ENCODE measurements at places on chromosomes 16 and 17. TPM values are rescaled to one million over a fixed set of nuclear protein-coding genes. Genes with fewer than 3 reads are reported as not detected.

SOCS1 gene
- total RNA-seq = 1.5 TPM

CA7 gene
- total RNA-seq = not detected

KNOP1 gene
- total RNA-seq = 49.9 TPM

MARVELD3 gene
- total RNA-seq = 0.51 TPM

C17orf78 gene
- total RNA-seq = not detected

KCNJ12 gene
- 1.1 TPM for total RNA-seq

DYNLRB2 gene
- 0.28 TPM for total RNA-seq

ADAP2 gene
- 3.7 TPM for total RNA-seq

HOXB1 gene
- not detected for total RNA-seq

KCNJ18 gene
- total RNA-seq = not detected

ZCCHC14 gene
- total RNA-seq = 11.6 TPM

RSAD1 gene
- 36.4 TPM for total RNA-seq

VAMP2 gene
- 27.7 TPM for total RNA-seq

KCTD5 gene
- 42.9 TPM for total RNA-seq

CCL2 gene
- total RNA-seq = 69.5 TPM

TPSG1 gene
- 0.10 TPM for total RNA-seq

CDH13 gene
- 0.01 TPM for total RNA-seq

TBC1D26 gene
- not detected for total RNA-seq

EPX gene
- total RNA-seq = not detected

KLHL10 gene
- 0.10 TPM for total RNA-seq

WBP2 gene
- 105 TPM for total RNA-seq

CENPN gene
- 72.9 TPM for total RNA-seq

MATCAP1 gene
- total RNA-seq = 4.5 TPM

CD300LB gene
- 0.12 TPM for total RNA-seq

RDM1 gene
- total RNA-seq = 2.4 TPM

TVP23A gene
- 0.02 TPM for total RNA-seq

KRTAP3-2 gene
- total RNA-seq = 0.35 TPM

MCRIP1 gene
- 87.6 TPM for total RNA-seq

HS3ST2 gene
- total RNA-seq = 0.04 TPM

SLC35G6 gene
- not detected for total RNA-seq

LIMD2 gene
- total RNA-seq = 9.8 TPM

PSMB3 gene
- 394 TPM for total RNA-seq

ACOX1 gene
- total RNA-seq = 15.9 TPM

CD300H gene
- not detected for total RNA-seq

RNF112 gene
- total RNA-seq = 0.52 TPM

TGFB1I1 gene
- 44.8 TPM for total RNA-seq

EVI2B gene
- total RNA-seq = 0.11 TPM

PLD2 gene
- total RNA-seq = 25.1 TPM

IRF8 gene
- 0.29 TPM for total RNA-seq

DLX3 gene
- total RNA-seq = 0.20 TPM

CSH1 gene
- not detected for total RNA-seq

MRTFB gene
- 15.9 TPM for total RNA-seq

NOD2 gene
- not detected for total RNA-seq

COPRS gene
- total RNA-seq = 158 TPM

SUMO2 gene
- 330 TPM for total RNA-seq

GINS2 gene
- 29.3 TPM for total RNA-seq

EIF3C gene
- 364 TPM for total RNA-seq

CMTM2 gene
- not detected for total RNA-seq

DOC2B gene
- total RNA-seq = 0.54 TPM

CCL16 gene
- not detected for total RNA-seq

TP53TG3C gene
- 0.17 TPM for total RNA-seq

DLG4 gene
- total RNA-seq = 9.0 TPM
